ENCODE measurements at places on chromosomes 13 and 19.

- DNase-seq, result no peak
These were observed 4.2 kb upstream of the AP1M1 start for GRCh38 chr19:16193466-16193865.

DNA sequence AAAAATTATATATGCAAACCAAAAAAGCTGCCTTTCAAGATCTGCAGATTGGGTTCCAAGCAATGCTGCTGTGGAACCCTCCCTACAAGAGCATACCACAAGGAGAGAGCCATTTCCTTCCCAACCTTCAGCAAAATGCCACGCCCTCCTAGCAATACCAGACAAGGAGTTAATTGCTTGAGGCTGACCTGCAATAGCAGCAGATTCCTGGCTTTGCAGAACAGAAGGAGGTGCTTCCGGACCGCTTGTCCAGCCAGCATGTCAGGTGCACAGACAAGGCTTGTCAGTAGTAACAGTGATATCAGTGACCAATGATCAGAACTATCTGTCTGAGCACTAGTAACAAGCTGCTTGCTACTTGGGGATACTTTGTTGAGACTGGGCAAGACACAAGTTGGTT lies 301.6 kb downstream of the FGF14 start:
- DNase-seq, result no peak

DNA sequence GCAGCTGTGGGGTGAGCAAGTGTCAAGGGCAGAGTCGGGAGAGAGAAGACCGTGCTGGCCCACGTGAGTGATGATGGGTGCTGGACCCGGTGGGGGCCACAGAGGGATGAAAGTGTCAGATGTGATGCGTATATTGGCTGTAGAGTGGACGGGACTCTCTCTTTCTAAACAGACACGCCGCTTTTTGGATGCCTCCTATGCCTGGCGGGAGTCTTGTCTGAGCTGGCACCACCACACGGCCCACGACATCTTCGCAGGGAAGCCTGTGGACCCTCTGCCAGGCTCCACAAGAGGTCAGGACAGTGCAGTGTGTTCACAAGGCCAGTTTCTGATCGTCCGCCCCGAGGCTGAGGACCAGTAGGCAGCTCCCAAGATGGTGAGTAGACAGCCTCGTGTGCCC lies 12.9 kb upstream of the MRI1 start:
- DNase-seq, result no peak

- DNase-seq, result no peak
These were observed 9.5 kb downstream of the NBEA start for GRCh38 chr13:34951528-34951927.

DNA sequence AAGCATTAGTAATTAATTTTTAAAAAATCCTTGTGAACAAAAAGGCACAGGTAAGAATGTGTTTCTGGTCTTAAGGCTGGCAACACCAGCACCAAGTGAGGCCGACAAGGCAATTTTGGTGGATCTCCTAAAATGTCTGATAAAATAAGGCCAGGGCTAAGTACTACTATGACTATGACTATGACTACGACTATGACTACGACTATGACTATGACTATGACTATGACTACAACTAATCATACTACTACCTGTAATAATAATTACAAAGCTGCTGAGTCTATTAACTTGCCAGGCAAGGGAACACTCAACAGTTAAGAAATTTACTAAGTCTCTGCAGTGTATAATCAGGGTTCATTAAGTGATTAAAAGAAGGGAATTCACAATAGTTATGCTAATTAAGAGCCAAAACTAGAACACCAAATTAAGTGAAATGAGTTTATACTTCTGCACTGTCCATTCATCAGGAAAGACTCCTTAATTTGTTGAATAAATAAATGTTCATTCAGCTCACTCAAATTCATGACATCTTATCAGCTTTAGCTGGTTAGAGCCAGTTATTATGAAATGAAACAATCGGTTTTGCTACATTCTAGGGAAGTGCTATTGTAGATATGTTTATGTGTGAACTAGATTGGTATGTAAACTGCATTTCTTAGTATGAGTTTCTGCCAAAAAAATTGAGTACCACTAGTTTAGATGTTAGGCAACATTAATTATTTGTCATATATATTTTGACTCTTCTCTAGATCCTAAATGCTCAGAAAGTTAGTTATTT lies 1626.2 kb upstream of the PCDH20 start:
- no peak for DNase-seq

- DNase-seq, result no peak
These were observed 26.7 kb upstream of the POU2F2 start for GRCh38 chr19:42158926-42159325.

- no peak for DNase-seq
These were observed 120.2 kb downstream of the UBL3 start for GRCh38 chr13:29730253-29730652.

- no peak for DNase-seq
These were observed 396.9 kb upstream of the SLITRK5 start for GRCh38 chr13:87274209-87274819.

DNA sequence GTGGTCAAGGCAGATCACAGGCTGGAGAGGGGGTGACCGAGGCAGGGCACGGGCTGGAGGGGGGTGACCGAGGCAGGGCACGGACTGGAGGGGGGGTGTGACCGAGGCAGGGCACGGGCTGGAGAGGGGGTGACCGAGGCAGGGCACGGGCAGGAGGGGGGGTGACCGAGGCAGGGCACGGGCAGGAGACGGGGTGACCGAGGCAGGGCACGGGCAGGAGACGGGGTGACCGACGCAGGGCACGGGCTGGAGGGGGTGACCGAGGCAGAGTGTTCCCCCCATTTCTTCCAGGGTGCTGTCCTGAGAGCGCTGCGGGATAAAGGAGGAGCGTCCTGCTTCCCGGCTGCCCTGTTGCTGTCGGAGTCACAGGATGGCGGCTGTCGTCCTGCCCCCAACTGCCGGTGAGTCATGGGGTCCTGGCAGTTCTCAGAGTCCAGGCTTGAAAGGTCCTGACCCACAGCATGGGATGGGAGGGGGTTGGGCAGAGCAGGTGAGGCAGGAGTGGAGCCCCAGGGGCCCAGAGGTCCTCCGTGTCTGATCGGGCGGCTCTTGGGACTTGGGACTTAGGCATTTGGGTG lies 5.3 kb downstream of the ZNF557 start:
- DNase-seq, result no peak

GRCh38 chr13:74569251-74569650 lies 435.0 kb upstream of the KLF12 start:
- no peak for DNase-seq

DNA sequence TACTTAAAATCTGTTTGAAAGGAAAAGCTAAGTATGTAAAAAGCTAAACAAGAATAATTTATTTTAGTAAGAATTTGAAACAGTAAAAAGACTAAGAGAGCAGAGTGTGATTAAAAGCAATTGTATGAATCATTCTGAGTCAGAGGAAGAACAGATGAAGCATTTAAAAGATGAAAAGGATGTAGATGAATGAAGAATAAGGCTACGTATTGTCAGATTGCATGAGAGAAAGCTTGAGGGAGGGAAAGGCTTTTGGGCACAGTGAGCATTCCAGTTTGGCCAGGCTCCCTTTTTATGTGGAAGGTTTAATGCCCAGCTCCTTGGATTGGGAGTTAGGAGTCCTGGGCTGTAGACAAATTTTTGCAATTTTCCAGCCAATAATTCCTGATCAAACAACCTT lies 117.7 kb downstream of the FREM2 start:
- DNase-seq, result no peak

DNA sequence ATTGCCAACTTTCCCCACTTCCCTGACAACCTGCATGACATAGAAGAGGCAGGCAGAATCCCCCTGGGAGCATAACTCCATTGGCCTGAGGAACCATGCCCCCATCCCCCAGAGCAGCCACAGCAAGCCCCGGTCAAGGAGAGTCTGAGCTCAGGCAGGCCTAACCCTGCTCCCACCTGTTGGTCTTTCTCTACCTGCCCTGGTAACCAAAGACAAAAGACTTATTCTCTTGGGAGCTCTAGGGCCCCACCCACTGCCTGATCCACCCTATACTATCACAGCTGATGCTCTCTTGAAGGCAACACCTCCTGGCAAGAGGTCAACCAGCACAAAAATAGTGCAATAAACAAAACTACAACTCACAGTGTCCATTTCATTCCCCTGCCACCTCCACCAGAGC lies 59.3 kb downstream of the TNFSF13B start:
- DNase-seq, result no peak

DNA sequence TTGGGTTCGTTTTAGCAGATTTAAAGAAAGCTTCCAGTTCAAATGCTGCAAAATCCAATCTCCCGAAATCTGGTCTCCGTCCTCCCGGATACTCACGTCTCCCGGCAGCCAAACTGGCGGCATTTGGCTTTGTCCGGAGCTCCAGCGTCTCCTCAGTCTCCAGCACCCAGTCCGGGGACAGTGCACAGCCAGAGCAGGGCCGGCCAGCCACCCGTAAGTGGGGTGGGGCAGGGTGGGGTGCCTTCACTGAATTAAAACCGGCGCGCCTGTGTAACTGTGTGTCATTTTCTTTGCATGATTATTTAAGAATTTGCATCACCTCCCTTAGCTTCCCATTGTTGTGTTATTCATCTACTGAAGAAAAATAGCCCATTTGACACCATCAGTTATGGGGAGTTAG lies 280.6 kb downstream of the MTUS2 start:
- no peak for DNase-seq

DNA sequence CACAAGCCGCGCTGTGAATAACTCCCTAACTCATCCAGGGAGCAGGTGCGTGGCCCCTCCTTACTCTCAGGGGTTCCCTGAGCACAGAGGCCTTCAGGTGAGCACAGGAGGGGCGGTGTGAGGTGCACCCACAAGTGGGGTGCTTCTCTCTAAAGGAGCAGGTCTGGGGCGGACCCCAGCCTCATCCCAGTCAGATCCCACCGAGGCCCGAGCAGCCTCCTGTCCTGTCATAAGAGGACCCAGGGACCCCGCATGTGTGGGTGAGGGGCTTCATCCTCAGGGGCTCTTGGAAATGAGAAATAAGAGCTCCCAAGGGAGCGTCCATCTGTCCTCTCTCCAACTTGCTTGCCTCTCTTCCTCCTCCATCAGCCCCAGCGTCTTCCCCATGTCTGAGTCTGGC lies 3.0 kb upstream of the LILRA5 start:
- DNase-seq, result no peak

DNA sequence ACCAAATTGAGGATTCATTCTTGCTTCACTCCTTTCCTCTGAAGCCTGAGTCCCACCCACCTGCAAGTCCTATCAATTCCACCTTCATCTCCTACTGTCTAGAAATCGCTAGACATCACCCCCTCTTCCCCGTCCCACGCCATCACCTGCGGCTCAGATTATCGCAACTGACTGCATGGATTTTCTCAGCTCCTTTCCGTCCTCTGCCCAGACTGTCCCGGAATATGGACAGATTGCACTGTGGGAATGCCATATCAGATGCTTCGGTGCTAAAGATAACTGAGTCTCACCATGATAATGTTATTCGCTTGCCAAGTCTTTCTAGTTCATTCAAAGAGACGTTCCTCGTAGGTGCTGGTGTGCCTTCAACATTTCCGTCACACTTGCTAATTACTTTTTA lies 66.4 kb upstream of the USP29 start:
- no peak for DNase-seq

DNA sequence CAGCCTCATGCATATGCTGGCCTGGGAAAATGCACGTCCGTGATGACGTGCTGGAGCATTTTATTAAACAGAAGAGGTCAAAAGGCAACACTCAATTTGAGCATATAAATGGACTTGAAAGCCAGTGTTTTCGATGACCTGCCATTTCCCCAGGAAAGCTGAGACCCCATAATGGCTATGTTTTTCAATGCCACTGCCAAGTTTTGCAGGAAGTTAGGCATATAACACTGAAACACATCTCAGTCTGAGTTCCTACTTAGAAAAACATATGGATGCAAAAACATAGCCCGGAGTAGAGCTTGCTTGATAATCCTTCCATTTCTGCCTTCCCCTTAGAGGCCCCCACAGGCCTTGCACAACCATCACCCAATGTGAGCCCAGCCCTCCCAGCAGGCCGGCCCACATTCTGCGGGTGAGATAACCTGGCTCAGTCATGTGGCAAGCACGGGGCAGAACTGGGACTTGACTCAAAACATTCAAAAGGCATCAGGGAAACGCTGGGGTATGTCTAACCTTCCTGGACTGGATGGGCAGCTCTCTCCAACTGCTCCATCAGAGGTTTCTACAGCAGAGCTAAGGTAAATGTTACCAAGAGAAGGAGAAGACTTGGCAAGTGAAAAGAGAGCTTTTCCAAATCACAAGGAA lies 24.9 kb downstream of the EPS15L1 start:
- peak; percentile 34 for DNase-seq

GRCh38 chr13:110897014-110897413 lies 17.9 kb downstream of the ANKRD10 start:
- no peak for DNase-seq

DNA sequence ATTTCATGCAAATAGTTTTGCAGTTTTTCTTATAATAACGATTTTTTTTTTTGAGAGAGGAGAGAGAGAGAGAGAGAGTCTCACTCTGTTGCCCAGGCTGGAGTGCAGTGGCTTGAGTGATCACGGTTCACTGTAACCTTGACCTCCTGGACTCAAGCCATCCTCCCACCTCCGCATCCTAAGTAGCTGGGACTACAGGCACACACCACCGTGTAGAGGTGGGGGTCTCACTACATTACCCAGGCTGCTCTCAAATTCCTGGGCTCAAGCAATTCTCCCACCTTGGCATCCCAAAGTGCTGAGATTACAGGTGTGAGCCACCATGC lies 26.8 kb upstream of the GJB6 start:
- no peak for DNase-seq

DNA sequence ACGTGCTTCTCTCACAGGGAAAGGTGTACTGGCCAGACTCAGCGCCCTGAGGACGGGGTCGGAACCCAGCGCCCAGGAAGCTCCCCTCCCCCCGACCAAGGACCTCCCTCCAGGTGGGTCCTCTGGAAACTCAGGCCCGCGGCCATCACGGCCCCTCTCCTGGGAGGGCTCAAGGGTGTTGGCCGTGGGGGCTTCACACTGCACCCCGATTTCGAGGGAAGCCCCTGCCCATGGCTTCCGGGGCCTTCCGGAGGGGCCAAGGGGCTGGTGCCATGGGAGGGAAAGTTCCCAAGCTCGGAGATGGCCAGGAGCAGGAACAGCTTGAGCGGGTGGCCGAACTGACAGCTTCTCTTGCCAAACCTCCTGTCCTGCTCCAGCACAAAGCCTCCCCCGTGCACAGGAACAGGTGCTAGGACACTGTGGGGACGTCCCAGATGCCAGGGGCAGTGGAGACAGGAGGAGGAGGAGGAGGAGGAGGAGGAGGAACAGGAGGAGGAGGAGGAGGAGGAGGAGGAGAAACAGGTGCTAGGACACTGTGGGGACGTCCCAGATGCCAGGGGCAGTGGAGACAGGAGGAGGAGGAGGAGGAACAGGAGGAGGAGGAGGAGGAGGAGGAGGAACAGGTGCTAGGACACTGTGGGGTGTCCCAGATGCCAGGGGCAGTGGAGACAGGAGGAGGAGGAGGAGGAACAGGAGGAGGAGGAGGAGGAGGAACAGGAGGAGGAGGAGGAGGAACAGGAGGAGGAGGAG lies 10.0 kb downstream of the SBNO2 start:
- DNase-seq, result no peak
